ENCODE measurements at places on chromosomes 4 and X.

GRCh38 chrX:106976416-106976815 is 23.6 kb downstream of the MORC4 start:
- no peak for DNase-seq

DNA sequence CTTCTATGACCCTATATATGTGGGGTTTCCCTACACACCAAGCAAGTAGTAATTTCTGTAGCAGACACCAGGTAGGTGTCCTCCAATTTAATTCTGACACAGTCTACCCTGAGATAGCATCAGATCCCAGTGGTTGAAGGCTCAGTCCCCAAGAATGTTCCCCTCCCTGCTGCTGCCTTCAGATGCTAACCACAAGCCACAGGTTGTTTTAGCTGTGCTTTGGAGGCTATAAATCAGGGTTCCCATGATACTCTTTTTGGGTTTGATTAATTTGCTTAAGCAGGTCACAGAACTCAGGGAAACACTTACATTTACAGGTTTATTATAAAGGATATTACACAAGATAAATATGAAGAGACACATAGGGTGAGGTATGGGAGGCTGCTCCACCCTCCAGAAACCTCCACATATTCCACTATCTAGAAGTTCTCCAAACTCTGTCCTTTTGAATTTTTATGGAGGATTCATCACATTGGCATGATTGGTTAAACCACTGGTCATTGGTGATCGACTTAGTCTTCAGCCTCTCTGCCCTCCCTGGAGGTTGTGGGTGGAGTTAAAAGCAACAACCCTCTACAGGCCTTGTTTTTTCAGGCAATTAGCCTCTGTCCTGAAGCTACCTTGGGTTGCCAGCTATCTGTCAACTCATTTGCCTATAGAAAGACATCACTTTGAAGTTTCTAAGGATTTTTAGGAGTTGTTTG is 50.8 kb downstream of the GRIA2 start:
- no peak for DNase-seq

GRCh38 chr4:110676241-110676640 is 53.4 kb upstream of the PITX2 start:
- DNase-seq: no peak

DNA sequence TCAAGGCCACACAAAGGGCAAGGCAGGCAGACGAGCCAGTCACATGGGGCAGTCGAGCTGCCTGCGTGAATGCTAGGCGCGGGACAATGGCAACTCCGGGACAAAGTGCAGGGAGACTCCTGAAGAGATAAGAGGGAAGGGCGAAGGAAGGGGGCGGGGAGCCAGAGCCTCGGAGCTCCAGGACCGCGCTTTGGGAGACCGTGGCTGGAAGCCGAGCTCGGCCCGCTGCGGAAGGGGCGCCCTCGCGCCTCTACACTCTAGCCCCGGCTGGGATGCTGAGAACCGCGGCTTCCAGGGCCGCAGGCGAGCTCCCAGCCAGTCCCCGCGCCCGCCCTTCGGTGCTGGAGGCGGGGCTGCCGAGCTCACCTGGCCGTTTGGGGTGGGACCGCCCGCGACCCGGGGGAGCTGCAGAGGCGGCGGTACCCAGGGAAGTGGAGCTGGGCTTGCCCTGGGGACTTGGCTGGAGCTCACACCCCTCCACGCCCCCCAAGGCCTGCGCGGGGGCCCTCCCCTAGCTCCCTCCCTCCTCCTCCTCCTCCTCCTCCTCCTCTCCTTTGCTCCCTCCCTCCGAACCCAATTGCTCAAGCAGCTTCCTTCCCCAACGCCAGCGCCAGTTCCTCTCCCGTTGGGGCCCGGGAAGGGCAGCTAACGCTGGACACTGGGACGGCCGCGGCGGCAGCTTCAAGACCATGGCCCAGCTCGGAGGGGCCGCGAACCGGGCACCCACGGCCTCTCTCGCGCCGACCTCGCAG is at the start of gene SOWAHD:
Gene SOWAHD (plus strand): TSS at position 610 of the 752 bp plus-strand sequence. CDS start 80 bp downstream, at position 690.
- DNase-seq: no peak

DNA sequence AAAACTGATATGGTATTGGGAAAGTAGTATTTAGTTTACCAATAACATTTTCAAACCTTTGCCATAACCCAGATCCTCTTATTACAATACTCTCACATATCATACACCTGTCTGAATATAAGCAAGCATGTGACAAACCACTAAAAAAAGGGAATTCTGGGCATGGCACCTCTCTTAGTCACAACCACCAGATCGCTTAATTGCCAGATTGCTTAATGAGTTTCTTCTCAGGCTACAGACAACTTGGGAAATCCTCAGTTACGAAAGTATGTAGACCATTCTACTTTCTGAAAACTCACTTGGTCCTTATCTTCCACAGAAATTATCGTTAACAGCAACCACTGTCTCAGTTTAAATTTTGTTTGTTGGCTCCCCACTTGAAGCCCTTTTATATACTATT is 2.1 kb downstream of the NAF1 start:
- DNase-seq: no peak

DNA sequence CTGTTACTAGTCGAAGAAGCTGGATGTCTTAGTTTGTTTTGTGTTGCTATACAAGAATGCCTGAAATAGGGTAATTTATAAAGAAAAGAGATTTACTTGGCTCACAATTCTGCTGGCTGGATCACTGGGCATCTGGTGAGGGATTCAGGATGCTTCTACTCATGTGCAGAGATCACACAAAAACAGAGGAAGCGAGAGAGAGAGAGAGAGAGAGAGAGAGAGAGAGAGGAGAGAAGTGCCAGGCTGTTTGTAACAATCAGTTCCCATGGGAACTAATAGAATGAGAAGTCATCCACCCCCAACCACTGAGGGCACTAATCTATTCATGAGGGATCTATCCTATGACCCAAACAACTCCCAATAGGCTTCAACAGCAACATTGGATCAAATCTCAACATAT is 66.2 kb upstream of the FAM9A start:
- DNase-seq: no peak

GRCh38 chr4:3447431-3448395 is 5.9 kb downstream of the HGFAC start:
- no peak for DNase-seq

- DNase-seq: no peak
Measured at GRCh38 chr4:128916832-128917231, 107.3 kb downstream of the JADE1 start.

DNA sequence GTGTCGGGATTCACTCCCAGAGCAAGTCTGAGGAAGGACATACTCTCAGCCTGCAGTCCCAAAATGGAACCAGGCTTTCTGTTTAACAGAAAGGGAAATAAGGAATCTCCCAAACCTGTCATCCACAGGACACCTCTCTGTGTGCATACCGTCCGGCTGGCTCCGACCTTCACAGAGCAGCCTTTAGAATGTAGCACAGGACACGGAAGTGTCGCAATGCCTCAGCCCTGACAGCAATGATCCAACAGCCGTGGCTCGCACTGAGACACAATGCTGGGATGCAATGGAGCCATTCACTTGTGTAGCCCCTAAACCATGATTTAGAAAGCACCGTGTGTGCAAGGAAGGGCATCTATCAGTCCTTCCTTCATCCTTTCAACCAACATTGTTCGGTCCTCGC is 15.5 kb upstream of the HELT start:
- no peak for DNase-seq

- DNase-seq: no peak
Measured at GRCh38 chrX:100407147-100407783, 2.8 kb downstream of the PCDH19 start.

- DNase-seq: no peak
Measured at GRCh38 chrX:39019056-39019455, 217.8 kb downstream of the MID1IP1 start.

DNA sequence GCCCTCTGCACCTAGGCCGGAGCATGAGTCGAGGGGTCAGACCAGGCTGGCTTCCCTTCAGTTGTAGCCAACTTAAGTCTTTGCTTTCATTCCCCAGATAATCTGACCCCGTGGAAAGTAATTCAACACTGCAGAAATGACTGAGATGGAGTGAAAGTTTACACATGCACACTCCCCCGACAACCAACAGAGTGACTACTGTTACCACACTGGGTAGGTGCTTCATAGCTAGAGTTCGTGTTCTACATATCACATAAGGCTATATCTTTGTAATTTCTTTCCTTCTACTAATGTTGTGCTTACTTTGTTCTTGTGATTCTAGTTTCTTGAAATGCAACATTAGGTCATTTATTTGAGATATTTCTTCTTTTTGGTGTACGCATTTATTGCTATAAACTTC is 7.2 kb upstream of the CTAG2 start:
- DNase-seq: no peak

GRCh38 chr4:129346036-129346435 is 250.1 kb downstream of the C4orf33 start:
- no peak for DNase-seq

DNA sequence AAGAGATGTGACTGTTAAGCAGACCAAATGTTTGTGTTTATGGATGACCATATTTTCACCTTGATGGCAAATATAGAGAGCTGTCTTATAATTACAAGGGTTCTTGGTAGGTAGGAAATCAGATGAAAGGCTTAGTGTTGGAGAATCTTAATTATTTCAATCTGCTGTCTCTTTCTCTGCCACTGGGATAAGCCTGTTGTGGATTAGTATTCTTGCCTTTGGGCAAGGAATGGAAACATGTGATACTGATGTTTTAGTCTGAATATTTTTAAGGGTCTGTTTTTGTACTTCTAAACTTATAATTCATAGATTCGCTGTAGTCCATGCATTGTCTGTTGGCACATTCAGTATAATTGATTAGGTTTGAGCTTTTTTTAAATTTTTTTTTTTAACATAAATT is 23.7 kb upstream of the NUDT6 start:
- DNase-seq: no peak

- no peak for DNase-seq
Measured at GRCh38 chrX:9586992-9587392, 122.1 kb downstream of the TBL1X start.

- DNase-seq: no peak
Measured at GRCh38 chr4:174005422-174005821, 278.0 kb downstream of the FBXO8 start.

DNA sequence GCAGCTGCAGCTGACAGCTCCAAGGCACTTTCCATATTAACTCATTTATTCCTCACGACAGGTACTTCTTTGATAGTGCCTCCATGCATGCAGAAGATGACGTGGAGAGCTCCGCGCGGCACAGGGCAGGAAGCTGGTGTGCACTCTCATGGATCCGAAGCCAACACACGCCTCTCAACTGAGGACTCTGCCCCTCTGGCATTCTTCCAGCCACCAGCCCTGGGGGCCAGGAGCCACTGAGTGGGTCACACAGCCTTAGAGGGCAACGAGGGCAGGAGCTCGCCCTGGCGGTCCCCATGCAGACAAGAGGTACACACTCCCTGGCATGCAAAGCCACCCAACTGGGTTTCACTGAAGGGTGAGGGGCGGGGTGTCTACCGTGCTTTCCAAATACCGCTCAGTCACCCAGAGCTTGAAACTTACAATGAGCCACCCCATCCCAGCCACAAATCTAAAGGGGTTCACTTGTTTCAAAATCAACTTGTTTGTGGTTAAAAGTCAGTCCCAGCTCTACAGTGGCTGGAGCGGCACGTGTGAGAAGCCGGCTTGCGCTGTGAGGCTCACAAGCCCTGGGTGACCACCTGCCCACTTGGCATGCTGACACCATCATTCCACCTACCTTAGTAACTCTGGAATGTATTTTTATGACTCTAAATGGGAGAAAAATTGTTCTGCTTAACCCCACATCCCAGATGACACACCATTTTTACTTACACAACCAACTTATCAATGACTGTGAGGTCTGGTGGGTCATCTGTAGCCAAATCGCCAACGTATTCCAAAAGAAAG is 16.2 kb downstream of the NOP14 start:
- DNase-seq: no peak

DNA sequence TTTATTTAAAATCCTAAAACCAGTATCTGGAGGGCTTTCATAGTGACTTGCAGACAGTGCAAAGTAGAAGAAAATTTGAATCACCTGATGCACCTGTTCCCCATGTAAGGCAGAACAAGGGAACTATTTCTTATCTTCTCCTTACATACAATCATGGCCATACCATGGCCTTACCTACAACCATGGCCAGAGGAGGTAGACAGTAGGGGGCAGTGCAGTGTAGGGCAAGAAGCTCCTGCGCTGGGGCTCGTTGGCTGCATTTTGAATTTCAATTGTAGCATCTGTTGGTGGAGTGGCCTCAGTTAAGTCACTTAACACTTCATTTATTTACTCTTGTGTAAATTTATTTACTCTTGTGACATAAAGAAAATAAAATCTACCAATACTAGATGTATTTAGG is 33.0 kb downstream of the GALNTL6 start:
- no peak for DNase-seq

DNA sequence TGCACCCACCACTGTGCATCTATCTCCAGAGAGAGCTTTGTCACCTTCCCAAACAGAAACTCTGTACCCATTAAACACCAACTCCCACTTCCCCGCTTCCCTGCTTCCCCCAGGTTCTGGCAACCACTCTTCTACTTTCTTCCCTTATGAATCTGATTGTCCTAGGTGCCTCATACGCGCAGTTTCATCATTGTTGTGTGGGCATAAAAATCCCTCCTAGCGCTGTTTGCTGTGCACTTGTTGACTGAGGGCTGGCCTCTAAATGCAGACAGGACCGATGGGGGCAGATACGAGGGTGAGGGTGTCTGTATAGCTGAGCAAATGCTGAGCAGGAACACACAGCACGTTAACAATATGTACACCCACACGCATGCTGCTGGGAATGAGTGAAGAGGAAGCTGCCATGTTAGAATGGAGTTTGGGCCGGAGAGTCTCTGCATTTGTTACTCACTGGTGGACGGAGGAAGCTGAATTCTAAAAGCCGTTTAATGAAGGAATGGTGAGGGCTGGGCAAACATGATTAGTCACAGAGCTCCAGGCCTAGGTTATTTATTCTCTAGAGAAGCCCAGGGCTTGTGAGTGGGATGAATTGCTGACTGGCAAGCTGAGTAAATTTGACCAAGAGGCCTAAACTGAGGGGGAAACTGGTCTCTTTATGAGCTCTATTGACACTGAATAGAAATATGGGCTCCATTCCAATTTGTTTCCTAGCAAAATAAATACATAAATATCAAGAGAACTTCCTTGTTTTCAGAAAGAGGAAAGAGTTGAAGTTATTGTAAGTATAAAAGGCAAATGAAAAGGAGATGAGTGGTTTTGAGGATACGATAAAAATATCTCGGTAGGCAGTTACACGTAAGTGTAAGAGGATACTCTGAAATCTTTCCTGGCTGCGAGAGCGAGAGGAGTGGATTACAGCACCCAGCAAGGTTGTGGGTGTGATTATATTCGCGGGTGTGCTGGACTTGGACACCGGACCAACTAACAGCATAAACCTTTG is 95.9 kb upstream of the RPS6KA3 start:
- no peak for DNase-seq

DNA sequence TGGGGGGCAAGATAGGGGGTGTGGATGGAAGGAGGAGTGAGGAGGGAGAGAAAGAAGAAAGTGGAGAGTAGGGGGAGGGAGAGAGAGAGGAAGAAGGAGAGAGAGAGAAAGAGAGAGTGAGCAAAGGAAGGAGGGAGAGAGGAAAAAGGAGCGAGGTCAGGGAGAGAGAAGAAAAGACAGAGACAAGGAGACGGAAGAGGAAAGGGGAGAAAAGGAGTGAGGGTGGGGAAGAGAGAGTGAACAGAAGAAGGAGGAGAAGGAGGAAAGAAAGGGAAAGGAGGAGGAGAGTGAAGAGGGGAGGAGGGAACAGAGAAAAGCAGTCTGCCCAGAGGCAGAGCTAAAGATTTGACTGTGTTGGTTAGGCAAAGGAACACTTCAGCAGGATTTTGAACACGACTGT is 181.6 kb downstream of the MID1IP1 start:
- DNase-seq: no peak

All from activated T-cell treated with anti-CD3 and anti-CD28 coated beads for 24 hours (primary cell).